ENCODE measurements at places on chromosomes 11 and 22.

DNA sequence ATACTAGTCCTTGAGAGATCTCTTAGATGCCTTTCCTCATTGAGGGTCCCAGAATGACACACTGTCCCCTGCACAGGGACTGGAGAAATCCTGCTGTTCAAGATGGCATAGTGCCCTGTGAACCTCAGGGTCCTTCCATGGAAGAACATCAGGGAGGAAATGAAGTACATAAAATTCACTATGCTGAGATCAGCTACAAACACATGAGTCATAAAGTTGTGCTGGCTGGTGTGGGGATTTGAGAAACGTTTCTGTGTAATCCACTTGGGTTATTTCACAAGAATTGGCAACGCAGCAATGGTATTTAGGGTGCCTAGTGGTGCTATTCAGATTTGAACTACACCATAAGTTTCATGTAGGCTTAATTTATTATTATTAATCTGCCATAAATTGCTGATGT is 174.4 kb downstream of the MAML2 start:
- DNase-seq: no peak

- DNase-seq: peak; percentile 25
These were observed 876 bp downstream of the NFRKB start for GRCh38 chr11:129894278-129895125.

DNA sequence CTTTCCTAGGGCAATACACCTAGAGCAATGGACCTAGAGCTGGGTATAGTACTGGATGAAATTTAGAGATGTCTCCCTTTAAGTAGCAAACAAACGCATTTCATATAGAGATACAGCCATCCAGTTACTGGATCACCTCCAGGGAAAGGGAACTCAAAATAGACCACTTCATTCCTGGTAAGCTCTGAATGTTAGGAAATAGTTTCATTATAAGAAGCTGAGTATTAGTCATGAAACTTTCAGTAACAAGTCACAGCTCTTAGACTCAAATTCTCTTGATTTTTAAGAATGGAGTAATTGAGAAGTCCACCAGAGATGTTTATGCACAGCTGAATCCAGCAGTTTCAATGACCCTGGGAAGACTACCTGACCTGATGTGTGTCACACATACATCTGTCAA is 221.9 kb downstream of the FAM76B start:
- DNase-seq: no peak

GRCh38 chr11:115623021-115623451 is 118.8 kb upstream of the CADM1 start:
- no peak for DNase-seq

All from GM19239 (cell line).